Fibroblast of skin of left biceps (primary cell): ENCODE measurements at places on chromosomes 13 and 19.

DNA sequence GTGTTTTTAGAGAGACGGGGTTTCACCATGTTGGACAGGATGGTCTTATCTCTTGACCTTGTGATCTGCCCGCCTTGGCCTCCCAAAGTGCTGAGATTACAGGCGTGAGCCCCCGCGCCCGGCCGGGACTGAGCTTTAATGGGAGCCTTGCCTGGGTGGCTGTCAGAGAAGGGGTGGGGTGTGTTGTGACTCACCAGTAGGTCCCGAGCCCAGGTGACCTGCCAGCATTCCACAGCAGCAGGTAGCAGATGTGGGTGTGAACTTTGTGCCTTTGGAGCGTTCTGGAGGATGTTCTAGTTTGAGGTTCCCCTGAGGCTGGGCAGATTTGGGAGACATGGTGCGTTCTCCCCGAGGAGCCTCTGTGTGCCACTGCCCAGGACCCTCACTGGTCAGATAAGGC lies 7.1 kb upstream of the EPN1 start:
- no peak for DNase-seq

GRCh38 chr13:63629591-63629990 lies 2213.9 kb upstream of the PCDH20 start:
- no peak for DNase-seq

- no peak for DNase-seq
Observed at GRCh38 chr19:56091751-56092546, 29.1 kb downstream of the ZNF787 start.

- DNase-seq, result no peak
Observed at GRCh38 chr13:77691871-77692270, 5.6 kb upstream of the SLAIN1 start.

DNA sequence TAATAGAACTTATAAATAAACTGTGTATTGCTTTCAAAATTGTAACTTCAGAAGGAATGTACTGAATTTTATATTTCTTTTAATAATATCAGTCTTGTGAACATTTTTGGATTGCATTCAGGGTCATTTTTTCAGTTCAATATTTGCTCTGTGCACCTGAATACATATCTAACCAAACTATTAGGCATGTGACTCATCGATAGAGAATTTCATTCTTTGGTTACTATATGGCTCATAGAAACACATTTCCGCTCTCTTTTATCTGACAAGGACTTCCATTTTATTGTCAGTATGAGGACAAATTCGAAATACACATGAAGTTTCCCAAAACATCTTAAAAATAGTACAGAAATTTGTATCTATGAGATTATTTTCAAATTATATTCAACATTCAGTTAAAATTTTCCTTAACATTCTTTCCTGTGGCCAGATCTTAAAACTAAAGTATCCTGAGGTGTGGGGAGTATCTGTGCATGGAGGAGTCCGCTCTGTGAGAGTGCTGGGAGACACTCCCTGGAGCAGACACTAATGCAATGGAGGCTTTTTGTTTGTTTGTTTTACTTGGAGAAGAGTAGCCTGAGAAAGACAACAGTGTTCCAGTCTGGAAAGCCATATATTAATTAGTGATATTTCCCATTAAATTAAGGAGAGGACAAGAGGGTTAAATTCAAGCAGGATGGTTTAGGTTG lies 483.6 kb downstream of the PCDH20 start:
- no peak for DNase-seq

DNA sequence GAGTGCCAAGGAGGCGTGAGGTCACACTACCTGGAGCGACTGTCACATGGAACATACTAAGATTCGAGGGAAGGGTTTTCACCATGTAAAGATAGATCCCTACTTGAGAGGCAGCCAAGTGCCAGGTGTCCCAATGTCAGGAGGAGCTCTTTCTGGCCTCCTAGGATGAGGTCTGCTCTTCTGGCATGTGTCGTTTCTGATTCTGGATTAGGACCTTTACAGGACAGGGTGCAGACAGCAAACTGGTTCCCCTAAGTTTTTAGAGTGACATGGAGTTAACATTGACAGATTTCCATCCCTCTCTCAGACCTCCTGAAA lies 75.3 kb downstream of the ZNF536 start:
- DNase-seq, result no peak

- no peak for DNase-seq
Observed at GRCh38 chr13:30337061-30337610, 29.8 kb upstream of the KATNAL1 start.

DNA sequence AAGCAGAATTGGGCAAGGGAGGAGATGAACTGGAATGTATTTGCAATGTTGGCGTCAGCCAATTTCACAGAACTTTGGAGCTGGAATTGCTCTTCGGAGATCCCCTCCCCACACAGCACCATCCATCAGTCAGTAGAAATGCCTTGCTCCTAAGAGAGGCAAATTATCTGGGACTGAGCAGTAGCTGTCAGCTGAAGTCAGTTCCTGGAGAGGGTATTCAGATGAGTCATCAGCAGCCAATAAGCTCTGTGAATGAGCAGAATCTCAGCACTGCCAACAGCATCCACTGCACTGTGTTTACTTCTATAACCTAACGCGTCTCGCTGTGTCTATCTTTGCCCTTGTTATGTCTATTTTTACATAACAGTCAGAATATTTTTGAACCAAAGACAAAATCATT lies 213.7 kb downstream of the SLITRK5 start:
- no peak for DNase-seq

DNA sequence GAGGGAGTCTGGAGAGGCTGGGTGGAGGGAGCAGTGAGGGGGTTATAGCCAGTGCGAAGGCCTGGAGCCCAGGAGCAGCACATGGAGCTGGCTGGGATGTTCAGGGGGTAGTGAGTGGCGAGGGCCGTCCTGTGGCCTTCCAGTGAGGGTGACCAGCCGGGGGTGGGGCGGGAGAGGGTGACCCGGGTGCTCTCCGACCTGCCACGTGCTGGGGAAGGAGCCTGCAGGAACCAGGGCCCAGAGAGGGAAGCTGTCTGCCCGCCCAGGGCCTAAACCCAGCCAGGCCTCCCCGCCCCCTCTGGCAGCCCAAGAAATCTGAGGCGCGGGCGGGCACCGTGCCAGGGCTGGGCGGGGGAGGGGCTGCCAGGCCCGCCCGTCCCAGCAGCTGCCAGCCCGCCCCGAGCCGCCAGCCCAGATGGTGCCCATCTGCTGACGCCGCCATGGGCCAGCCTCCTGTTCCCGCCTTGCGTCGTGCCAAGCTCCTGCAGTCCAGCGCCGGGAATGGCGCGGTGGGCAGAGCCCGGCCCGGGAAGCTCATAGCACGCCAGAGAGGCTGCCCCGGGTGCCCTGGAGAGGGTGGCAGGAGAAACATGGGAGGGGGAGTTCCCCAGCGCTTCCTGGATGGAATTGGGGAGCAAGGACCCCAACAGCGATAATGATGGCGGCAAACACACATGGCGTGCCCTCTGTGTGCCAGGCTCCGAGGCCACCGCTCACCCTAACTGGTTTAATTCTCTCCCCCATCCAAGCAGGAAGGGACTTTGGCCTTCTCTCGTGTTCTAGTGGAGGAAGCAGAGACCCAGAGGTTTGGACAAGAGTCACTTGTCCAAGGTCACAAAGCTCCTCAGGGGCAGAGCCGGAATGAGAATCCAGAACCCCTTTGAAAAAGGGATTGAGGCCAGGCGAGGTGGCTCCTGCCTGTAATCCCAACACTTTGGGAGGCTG lies 21.5 kb downstream of the NFIC start:
- no peak for DNase-seq

- DNase-seq, result no peak
Observed at GRCh38 chr13:113554333-113554700, 30.2 kb upstream of the TFDP1 start.

- no peak for DNase-seq
Observed at GRCh38 chr19:17999684-18000479, 8.1 kb upstream of the ARRDC2 start.

DNA sequence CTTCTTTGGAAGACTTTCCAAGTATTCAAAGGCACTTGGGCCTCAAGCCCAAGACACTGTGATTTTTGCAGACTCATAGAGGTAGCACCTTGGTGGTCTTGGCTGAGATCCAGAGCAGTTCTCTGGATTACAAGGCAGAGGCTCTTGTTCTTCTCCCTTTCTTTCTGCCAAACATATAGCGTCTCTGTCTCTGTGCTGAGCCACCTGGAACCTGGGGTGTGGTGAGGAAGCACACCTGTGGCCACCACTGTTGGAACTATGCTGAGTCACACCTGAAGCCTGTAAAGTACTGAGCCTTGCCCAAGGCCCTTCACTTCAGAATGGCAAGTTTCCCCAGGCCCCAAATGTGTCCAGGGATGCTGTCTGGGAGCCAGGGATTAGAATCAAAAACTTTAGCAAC lies 127.5 kb downstream of the FREM2 start:
- no peak for DNase-seq

GRCh38 chr13:112849500-112849899 lies 119.5 kb upstream of the MCF2L start:
- no peak for DNase-seq

DNA sequence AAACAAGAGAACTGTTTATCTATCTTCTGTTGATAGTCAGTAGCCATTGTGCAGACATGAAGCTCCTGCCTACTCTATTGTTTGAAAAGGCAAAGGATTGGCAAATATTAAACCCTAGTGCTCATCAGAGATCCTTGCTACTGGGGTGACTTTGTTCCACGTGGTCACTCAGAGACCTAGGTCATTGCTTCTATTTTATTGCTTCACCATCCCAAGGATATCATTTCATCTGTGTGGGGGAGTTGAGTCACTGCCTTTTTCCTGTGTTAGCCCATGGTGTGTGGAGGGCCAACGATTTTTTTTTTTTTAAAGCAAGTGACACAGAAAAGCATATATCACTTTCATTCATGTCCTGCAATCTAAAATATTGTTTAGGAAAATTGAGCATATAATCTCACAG lies 254.1 kb upstream of the RXFP2 start:
- DNase-seq, result no peak

GRCh38 chr19:6551607-6552450 lies 21.0 kb downstream of the TNFSF9 start:
- DNase-seq, result no peak

- DNase-seq, result no peak
Observed at GRCh38 chr13:75702476-75702875, 66.3 kb downstream of the LMO7 start.

DNA sequence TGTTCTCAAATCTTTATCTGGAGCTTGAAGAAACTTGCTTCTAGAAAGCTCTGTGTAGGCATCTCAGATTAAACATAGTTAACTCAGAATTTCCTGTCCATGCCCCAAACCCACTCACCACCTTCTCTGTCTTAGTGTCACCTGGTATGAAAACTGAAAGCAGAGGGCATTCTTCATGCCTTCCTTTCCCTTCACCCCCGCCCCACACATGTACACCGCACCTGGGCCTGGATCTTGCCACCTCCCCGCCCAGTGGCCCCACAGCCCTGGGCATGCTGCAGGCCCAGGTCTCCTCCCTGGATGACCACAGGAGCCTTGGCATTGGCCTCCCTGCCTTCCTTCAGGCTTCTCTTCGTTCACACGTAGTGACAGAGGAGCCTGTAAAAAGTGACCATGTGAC lies 15.8 kb downstream of the CFAP97D2 start:
- no peak for DNase-seq

DNA sequence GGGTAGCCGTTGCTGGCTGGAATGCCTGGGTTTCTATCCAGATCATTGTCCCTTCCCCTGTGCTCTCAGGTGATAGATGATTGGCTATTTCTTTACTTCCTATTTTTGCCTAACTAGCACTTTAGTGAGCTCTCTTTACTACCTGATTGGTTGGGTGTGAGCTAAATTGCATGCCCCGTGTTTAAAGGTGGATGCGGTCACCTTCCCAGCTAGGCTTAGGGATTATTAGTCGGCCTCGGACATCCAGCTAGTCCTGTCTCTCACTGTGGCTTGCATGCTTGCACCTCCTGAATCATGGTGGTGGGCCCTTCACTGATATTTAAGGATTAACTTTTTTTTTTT lies 10.1 kb downstream of the TTYH1 start:
- no peak for DNase-seq
